Left hindlimb (tissue), 1 donor: ENCODE measurements at places on chromosomes 12 and 14.

DNA sequence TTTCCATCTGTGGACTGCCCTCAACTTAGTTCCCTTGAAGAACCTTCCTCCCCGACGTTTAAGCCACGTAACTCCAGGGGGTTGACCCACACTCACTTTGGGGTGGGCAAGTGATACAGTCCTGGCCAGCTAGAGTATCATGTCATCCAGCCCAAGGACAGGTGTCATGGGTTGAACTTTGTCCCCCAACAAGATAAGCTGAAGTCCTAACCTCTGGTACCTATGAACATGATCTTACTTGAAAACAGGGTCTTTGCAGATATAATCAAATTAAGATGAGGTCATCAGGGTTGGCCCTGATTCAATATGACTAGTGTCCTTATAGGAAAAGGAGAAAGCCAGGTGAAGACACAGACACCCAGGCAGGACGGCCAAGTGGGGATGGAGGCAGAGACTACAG is 68.6 kb downstream of the ITPK1 start:
- DNase-seq, result no peak

DNA sequence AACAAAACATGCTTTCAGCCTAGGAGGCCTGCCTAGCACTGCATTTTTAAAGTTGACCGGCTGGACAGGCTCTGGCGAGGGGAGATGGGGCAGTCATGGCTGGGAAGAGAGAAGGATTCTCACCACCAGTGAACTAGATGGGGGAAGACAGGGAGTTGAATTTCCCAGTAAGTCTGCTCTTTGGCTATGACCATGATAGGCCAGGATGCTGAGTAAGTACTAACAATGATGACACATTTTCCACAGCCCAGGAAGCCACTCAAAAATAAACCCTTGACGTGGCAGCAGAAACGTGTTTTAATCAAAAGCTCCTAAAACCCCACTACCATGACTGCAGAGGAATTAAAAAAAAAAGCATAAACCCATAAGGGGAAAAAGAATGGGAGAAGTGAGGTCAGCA is 19.0 kb downstream of the KCTD10 start:
- no peak for DNase-seq

DNA sequence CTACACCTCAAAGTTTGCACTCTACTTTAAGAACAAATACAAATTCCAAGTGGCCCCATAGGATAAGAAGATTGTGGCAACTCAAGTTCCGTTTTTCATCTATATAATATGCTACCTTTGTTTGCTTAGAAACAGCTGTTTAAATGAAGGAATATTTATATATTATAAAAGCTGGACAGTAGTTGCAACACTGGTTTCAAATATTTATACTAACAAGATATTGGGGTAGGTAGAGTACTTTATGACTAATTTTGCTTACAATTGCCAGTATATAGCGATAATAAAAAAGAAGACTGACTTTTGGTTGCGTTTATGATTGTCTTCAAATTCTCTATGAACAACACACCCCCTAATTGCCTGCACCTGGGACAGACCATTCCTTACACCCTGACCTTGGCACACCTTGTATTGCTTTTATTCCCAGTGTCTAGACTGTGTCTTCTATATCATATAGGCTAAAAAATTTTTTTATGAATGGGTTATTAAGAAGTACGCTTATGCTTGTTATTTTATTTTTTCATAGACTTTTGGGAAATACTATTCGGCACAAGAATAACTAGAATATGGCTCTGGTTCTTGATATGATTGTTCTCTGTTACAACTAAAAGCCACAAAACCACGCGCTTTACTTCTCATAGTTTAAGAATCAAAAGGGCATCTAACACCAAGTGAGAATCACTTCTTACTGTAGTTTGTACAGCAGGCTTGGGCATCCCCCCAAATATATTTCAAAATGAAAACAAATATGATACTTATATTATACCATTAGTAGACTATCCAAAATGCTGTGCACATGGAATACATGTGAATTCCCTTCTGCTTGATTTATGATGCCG is 455.4 kb upstream of the DCN start:
- DNase-seq, result no peak

DNA sequence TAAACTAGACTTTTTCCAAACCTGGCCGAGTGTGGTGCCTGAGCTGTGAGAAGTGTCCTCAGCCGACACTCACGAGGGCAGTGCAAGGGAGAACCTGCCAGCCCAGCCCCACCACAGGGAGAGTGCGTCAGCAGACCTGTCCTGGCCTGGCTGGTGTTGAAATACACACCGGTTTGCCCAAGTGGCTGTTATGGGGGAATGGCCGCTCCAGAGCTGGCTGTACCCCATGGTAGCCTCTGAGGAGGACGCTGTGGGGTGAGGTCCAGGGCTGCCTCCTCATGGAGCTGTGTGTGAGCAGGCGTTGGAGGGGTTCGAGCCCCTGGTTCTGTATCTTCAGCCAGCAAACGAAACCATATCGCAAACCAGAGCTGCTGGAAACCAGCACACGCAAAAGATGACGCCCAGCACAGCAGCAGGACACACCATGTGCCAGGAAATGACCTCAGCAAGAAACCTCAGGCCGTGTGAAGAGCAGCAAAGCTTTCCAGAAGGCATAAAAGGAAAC is 9.4 kb downstream of the ANKRD9 start:
- peak; percentile 60 for DNase-seq

- no peak for DNase-seq
Observed at GRCh38 chr12:14113031-14113430, 131.6 kb upstream of the GRIN2B start.

DNA sequence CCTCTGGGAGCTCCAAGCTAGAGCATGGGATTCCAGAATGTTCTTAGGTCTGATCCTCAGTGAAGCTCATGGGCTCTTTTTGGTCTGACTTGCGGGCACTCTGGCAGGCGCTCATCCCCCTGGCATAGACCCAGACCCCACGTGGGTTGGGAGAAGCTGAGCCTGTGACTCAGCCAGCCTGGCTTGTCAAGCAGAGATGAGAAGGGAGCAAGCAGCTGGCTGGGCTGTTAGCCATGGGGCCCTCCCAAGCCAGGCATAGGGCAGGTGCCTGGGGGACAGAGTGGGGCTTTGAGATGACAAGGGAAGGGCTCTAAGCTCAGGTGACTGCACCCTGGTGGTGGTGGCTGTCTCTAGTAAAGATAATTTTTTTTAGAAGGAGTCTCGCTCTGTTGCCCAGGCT is 80.3 kb upstream of the NOS1 start:
- peak; percentile 76 for DNase-seq
